ENCODE measurements at places on chromosomes 5 and 9.
A peak's percentile ranks its signal among the peaks of the same experiment; 100 is the strongest.

DNA sequence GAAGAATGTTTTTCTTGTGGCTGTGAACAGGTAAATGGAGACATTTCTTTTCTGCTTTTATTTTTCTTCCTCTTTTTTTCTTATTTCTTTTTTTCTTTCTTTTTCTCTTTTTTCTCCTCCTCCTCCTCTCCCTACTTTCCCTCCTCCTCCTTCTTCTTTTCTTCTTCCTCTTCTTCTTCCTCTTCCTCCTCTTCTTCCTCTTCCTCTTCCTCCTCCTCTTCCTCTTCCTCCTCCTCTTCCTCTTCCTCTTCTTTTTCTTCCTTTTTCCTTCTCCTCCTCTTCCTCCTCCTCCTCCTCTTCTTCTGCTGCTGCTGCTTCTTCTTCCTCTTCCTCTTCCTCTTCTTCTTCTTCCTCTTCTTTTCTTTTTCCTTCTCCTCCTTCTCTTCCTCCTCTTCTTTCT, 65.3 kb upstream of the NTRK2 start:
- DNase-seq, result no peak

GRCh38 chr9:87771316-87772006, 45.5 kb downstream of the CTSL start:
- no peak for DNase-seq

DNA sequence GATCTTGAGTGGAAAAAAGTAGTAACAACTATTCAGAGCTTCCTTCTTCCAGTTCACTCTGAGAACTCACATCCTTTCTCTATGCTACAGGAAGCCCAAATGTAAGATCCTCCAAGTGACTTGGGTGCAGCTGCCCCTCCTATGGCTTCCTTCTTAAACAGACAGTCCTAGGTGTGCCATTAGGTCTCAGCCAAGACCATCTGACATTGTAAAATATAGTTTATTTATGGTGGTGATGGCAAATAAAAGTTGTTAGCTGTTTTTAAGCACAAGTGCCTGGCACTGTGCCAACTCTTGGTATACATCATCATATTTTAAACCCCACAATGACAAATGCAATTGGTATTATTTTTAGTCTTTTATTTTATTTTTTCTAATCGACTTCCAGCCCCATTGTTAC, 58.1 kb downstream of the TMEM252 start:
- DNase-seq, result no peak

DNA sequence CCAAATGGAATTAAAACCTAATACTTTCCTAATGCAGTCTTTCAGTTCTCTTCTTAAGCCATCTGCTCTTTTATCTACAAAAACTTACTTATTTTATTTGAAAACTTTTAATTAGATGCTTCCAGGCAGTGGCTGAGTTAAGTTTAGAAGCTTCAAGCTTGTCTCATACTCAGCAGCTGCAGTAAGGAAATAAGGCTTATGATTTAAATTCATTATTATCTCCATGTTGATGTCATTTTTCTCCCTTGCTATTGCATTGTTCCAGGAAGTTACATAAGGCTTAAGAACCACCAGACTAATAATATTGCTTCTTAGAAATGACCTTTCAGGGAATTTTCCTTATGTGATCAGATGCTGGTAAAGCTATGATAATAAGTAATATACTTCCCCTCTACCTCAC, 119.6 kb downstream of the PPP2R2B start:
- no peak for DNase-seq

- DNase-seq, result no peak
Measured at GRCh38 chr9:105187781-105188180, 56.7 kb upstream of the SLC44A1 start.

DNA sequence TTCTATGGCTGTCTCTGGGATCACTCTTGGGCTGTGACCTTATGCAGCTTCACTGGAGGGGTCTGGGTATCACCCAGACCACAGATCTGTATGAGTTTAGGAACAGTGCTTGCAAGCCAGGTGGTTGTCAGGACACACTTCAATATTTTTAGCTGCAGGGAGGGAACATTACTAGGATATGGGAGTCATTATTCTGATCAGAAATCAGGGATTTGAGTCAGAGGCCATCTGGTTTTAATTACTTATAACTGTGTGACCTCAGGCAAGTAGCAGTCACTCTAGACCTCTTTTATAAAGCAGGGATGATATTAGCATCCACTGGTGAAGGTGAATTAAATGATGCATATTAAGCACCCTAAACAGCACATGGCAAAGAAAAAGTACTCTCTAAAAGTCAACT, 60.1 kb upstream of the NMUR2 start:
- no peak for DNase-seq

DNA sequence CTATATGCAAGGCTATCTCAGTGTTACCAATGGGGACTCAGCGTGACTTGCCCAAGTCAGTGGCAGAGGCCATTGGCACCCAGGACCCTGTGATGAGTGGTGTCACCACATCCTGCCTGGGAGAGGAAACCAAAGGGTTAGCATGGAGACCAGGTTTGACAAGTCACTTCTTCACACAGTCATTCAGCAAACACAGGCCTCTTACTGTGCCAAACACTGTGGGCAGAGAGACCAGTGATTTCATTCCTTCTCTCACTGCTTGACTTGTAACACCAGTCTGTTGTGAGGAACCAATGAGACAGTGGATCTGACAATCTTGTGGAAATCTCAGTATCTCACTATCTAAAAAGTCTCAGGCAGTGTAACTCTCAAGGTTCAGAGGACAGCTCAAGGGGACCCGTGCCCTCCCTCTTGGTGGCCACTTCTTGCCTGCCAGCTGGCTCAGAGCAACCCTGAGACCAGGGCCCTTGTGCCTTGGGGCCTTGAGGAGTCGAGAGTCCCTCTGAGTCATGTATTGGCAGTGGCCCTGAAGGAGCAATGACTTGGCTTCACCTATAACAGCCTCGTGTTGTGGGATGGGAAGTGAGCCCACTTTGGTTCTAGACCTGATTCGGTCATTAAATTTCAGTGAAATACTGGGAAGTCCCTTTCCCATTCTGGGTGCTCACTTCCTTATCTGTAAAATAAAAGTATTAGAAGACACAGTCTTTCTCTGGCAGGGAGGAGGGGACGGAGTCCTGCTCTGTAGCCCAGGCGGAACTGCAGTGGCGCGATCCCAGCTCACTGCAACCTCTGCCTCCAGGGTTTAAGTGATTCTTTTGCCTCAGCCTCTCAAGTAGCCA, 1.6 kb downstream of the FABP6 start:
- no peak for DNase-seq

GRCh38 chr5:171413153-171413910, 6.1 kb upstream of the FGF18 start:
- no peak for DNase-seq

DNA sequence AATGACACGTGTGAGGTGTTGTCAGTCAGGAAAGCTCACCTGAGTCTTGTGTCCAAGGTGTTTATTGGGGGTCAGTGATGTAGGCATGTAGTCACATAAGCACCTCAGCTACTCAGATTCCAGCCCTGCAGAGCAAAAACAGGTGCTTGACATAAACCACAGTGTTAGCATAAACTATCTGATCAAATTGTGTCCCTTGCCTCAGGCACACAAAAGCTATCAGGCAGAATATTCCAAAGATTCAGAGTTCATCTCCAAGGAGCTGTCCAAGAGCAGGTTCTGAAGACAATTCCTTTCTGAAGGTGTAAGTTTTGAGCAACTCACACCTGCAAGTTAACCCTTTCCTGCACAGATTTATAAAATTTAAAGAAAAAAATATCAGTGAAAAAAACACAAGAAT, 102.2 kb upstream of the ITGA1 start:
- DNase-seq, result no peak

GRCh38 chr9:124000784-124001457, 10.6 kb upstream of the LHX2 start:
- DNase-seq, result no peak

DNA sequence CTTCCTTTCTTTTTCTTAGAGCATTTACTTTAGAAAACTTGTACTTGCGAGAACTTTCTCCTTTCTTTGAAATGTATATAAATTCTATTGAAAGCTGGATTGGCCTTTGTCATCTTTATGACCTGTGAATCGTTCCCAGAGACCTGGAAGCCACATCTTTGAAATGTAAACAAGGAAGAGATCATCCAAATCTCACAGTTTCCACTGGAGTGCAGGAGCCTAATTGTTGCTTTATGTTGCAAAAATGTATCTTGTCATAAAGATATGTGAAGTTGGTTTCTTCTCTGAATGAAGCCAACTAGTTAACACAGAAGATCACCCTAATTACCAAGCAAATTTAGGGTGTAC, 1101.8 kb downstream of the TAF11L14 start:
- DNase-seq, result no peak

DNA sequence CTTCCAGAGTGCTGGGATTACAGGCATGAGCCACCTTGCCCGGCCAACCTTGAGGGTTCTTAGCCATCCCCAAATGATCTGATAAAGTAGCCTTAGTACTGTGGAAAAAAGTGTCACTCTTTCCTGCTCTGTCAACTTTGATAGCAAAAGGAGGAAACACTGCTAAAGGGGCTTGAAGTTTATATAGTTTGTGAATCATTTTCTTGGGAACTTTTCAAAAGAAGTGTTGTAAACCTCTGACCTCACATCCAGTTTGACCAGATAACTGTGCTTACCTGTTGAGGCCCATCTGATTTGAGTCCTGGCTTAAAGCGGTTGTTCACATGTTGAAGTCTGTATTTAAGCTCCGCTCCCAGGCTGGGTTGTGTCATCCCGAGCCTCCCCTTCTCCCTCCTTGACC, 303.3 kb downstream of the DOCK8 start:
- no peak for DNase-seq

- peak; percentile 22 for DNase-seq
Measured at GRCh38 chr5:141326088-141326854, 4.0 kb upstream of the PCDHGA1 start.

DNA sequence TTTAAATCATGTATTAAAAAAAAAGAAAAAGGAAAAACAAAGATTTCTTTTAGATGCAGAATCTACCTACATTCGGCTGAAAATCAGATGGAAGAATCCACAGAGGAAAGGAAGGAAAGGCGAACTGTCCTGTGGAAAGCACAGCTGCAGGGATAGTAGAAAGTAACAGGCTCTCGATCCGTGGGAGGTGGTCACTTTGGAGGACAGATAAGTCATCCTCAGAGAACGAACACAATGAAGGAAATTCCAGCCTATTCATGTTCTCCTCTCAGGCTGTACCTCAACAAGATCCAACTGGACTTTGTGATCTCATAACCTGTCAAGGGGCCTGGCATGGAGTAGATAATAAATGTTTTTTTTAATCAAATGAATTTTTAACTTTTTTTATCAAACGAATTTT, 72.8 kb downstream of the NR6A1 start:
- no peak for DNase-seq

- DNase-seq, result no peak
Measured at GRCh38 chr9:93257808-93258331, 73.9 kb downstream of the WNK2 start.

DNA sequence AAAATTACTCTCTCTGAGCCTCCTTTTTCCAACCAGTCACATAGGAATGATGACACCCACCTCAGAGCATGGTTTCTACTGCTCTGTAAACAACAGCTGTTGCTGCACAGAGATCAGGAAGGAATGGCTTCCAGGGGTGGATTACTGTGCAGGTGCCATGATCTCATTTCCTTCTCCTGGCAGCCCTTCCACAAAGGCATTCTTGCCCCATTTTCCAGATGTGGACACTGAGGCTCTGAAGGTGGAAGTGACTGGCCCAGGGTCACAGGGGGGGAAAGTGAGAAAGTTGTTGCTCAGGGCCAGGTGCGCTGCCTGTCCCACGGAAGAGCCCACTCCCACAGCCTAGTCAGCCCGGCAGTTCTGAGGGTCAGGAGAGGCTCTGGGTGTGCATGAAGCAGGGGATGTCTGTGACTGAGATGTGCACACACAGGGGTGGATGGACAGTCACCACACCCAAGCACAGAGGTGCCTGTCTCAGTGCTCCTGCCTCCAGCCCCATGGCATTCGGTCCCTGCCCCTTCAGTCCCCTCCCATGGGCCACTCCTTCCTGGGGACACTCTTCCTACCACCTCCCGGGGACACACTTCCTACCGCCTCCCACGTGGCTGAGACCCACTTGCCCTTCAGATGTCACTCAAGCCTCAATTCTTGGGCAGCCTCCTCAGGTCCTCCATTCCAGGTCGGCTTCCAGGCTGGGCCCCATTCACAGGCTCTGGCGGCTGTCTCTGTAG, 17.0 kb downstream of the FGFR4 start:
- DNase-seq, result no peak

GRCh38 chr5:133319905-133320520, 268.2 kb downstream of the HSPA4 start:
- no peak for DNase-seq

DNA sequence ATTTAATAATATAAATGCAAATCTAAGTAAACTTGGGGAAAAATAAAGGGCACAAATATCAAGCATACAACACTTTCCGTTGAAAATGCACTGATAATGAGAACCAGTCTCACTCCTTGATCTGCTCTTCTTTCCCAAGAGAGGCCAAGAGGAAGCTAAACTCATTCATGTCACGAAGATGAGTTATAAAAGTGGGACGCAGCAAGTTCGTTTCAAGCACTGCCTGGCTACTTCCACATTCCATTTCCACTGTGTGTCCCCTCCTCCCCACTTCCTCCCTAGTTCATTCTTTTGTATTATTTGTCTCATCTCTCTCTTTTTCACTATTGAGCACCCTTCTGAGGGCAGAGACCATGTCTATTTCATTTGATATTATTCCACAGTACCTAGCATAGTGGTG, 158.1 kb downstream of the SLC24A2 start:
- DNase-seq, result no peak

- no peak for DNase-seq
Measured at GRCh38 chr5:9653811-9654210, 23.7 kb upstream of the TAS2R1 start.

GRCh38 chr9:121654499-121655140, 3.2 kb downstream of the DAB2IP start:
- no peak for DNase-seq

DNA sequence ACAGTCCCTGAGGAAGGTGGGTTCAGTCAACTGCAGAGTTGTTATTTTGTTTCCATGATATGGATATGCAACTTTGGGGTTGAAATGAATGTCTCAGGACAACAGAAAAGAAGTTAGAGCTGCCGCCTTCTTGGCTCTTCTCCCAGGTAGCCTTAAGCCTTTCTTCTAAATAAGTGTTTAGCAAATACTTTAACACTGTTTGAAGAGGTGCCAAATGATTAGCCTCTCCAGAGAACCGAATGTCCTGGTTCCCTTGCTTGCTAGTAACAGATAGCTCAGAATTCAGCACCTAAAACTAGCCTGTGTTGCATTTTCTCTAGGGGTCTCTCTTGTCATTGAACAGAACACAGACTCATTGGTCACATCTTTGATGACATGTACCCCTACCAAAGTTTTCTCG, 127.7 kb upstream of the PIK3R1 start:
- no peak for DNase-seq

- no peak for DNase-seq
Measured at GRCh38 chr5:111387361-111387760, 125.0 kb downstream of the STARD4 start.

- no peak for DNase-seq
Measured at GRCh38 chr5:164364237-164365208, 859.1 kb downstream of the MAT2B start.

Data from renal cortex interstitium (tissue), 15 donors.